Activated naive CD8-positive, alpha-beta T cell treated with anti-CD3 and anti-CD28 coated beads, Interleukin-2, amount 50 U/mL, for 24 hours (primary cell): ENCODE measurements at places on chromosomes 1 and 21.

DNA sequence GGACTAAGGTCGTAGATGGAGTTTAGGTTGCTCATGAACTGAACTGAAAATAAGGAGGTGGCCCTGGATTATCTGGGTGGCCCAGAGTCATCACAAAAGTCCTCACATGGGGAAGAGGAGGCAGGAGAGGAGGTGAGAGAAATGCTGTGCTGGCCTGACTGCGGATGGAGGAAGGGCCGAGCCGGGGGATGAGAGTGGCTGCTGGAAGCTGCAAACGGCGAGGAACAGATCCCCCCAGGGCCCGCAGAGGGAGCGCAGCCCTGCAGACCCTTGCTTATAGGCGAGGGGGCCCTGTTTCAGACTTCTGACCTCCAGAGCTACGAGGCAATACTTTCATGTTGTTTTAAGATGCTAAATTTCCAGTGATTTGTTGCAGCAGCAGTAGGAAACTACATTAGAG, 102.7 kb upstream of the C1orf174 start:
- DNase-seq, result no peak

GRCh38 chr1:16351456-16351993, 755 bp downstream of the FBXO42 start:
- no peak for DNase-seq

DNA sequence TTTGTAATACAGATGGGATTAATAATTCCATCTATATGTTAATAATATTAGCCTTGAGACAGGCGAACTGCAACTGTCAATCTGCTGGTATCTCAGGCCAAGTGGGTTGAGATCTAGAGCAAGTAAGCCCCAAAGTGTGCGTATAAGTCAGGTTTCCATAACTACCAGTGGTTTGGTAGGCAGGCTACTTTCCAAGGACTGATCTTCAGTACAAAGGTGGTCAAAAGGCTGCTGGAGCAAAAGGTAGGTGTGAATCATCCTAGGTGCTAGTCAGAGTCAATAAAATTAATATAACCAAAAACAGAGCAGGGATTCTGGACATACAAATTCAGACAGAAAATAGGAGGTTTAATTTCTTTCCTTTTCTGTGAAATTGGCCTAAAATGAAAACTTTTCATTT, 328.0 kb downstream of the TGFB2 start:
- no peak for DNase-seq

GRCh38 chr21:43001316-43001715, 27.0 kb downstream of the PKNOX1 start:
- no peak for DNase-seq

DNA sequence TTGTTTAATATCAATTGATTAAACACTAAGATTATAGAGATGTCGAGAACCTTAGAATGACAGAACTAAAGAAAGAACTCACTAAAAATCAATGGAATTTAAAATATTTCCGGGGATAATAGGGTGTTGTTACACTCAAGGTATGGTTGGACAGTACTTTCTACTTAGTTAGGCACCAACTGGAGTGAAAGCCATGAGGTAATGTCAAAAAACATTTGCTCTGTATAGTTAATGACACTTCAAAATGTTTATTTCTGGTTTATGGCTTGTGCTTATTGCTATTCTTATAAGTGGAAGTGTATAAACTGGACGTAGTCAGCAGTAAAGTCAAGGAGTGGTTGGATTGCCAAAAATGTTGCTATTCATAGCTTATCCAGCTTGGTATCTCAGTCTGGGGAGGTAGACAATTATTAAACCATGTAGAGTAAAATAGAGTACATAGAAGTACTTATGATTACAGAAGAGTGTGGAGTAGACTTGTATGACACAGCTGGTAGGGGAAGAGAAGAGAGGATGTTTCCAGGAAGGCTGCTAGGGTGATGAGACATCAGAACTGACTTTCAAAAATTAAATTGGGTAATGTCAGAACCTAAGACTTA, 56.5 kb upstream of the BMP8A start:
- no peak for DNase-seq

- no peak for DNase-seq
Measured at GRCh38 chr1:192866241-192866868, 57.5 kb downstream of the RGS2 start.

- no peak for DNase-seq
Measured at GRCh38 chr1:64476251-64476952, 6.5 kb downstream of the CACHD1 start.

GRCh38 chr1:49346767-49347349, 570.2 kb upstream of the BEND5 start:
- no peak for DNase-seq

- no peak for DNase-seq
Measured at GRCh38 chr1:93631626-93632365, 49.8 kb downstream of the BCAR3 start.

GRCh38 chr1:230592848-230593414, 49.4 kb upstream of the COG2 start:
- no peak for DNase-seq

- no peak for DNase-seq
Measured at GRCh38 chr1:112460615-112461014, 48.1 kb upstream of the WNT2B start.

- DNase-seq, result no peak
Measured at GRCh38 chr1:174800876-174801275, 198.9 kb upstream of the CACYBP start.

GRCh38 chr1:64163970-64164369, 39.5 kb upstream of the UBE2U start:
- DNase-seq, result no peak

DNA sequence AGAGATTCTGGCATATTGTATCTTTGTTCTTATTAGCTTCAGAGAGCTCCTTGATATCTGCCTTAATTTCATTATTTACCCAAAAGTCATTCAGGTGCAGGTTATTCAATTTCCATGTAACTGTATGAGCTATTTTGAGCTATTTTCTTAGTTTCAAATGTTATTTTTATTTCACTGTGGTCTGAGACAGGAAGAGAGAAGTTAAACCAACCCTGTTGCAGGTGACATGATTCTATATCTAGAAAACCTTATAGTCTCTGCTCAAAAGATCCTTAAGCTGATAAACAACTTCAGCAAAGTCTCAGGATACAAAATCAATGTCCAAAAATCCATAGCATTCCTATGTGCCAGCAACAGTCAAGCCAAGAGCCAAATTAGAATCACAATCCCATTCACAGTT, 1644.0 kb upstream of the B3GALT2 start:
- no peak for DNase-seq

- DNase-seq, result no peak
Measured at GRCh38 chr1:244028701-244029100, 22.4 kb upstream of the ZBTB18 start.

DNA sequence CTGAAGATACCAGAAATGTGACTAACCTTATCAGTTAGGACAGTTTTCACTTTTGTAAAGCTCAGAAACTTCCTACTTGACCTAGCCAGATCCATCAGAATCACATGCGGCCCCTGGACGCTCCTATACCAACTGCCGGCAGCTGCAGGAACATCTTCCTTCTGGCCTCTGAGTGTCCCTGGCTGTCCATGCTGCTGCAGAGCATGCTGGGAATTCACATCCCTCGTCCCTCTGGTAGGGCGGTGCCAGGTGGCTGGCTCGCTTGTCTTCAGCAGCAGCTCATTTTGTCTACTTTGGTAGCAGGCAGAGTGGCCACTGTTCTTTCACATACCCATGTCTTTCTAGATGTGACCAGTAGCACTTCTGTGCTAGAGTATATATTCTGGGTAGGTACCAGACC, 34.4 kb downstream of the HHAT start:
- no peak for DNase-seq
